ENCODE measurements at places on chromosomes 4 and X. TPM values are rescaled to one million over a fixed set of nuclear protein-coding genes. Genes with fewer than 3 reads are reported as not detected.

The IBSP gene
- total RNA-seq, result not detected

GRCh38 chr4:31291238-31291637 lies 571.1 kb downstream of the PCDH7 start:
- DNase-seq, result no peak

The FRMD7 gene
- total RNA-seq, result 0.82 TPM

The GALNTL6 gene
- 0.62 TPM for total RNA-seq

DNA sequence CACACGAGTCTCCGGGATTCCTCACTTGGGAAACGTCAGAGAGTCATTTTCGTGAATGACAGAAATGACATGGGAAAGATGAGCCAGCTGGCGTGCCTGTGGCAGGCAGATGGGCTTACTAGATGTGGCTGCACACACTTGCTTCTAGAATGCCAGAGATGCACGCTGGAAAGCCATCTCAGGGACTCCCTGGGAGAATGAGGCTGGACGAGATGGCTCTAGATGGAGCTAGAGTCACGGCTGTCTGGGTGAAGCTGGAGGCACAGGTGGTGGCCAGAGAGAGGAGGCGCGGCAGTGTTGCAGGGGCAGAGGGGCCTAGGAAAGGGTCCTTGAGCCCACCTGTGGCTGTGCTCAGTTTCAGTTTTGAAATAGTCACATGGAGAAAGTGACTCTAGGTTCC lies 26.0 kb downstream of the TKTL1 start:
- no peak for DNase-seq

- peak; percentile 59 for DNase-seq
Measured at GRCh38 chr4:111501946-111502345, 643.3 kb upstream of the FAM241A start.

The ARHGAP6 gene
- total RNA-seq, result 9.2 TPM

All from tongue (tissue), 3 donors.